CD4-positive, alpha-beta T cell treated with Interleukin-4 for 4 hours (primary cell): ENCODE measurements at places on chromosomes 4 and X.

DNA sequence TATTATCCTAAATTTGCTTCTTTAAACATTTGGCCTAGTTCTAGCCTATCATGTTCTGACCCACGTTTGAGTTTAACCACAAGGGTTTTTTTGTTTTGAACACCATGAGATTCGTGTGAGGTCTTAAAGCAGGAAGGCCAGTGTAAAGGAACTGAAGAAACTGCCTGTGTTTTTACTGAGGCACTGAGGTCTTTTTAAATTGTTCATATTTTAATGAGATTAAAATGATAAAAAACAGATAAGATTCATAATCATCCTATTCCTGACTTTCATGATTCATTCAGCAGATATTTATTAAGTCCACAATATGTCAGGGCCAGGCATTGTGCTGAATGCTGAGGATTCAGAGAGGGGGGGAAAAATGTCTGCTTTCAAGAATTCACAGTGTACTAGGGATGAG is 3.2 kb downstream of the RPS6KA3 start:
- DNase-seq = peak; percentile 64

DNA sequence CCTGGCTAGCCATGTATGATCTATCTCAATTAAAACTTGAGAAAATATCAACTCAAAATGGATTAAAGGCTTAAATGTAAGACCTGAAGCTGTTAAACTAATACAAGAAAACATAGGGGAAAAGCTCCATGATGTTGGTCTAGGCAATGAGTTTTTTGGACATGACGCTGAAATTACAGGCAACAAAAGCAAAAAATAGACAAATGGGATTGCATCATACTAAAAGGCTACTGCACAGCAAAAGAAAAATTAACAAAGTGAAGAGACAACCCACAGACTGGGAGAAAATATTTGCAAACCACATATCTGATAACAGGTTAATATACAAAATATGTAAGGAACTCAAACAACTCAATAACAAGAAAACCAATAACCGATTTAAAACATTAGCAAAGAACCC is 8.4 kb downstream of the GC start:
- no peak for DNase-seq

GRCh38 chrX:66728818-66729271 is 90.0 kb upstream of the EDA2R start:
- peak; percentile 40 for DNase-seq

GRCh38 chr4:13938299-13938698 is 310.8 kb upstream of the BOD1L1 start:
- no peak for DNase-seq

DNA sequence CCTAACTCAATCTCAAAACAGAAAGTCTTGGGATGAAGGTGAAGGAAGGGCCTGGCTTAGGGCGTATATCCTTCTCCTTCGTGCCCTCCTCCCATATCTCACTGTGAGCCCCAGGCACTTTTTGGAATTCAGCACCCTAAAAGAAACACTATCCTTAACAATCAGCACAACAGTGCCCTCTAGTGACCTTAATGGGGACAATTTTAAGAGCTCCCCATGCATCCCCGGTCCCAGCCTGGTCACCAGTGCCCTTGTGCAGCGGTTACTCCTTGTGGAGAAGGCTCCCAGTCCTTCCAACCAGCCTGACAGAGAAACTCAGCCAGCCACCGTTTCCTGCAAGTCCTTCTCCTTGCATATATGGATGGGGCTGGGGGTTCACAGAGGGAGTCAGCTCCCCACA is 4.2 kb downstream of the PAK3 start:
- DNase-seq = peak; percentile 48
